ENCODE measurements at places on chromosomes 1 and 21.

DNA sequence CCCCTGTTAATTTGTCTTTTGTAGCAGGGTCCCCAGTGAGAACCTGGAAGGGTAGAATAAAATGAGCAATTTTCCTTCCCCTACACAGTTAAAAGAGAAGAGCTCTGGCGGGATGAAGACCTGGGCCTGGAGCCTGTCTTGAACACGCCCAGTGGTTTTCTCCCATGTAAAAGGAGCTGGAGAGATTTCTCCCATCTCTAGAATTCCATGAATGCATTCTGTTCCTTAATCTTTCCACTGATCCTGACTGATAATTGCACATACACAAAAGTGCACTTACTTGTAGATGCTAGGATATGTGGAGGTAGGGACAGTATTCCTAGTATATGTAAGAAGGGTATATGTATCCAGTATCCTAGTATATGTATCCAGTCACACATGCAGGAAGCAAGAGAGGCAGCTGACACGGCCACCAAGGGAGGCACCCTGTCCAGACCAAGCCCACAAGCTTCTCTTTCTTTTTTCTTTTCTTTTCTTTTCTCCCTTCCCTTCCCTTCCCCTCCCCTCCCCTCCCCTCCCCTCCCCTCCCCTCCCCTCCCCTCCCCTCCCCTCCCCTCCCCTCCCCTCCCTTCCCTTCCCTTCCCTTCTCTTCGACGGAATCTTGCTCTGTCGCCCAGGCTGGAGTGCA lies 11.9 kb upstream of the PKNOX1 start:
- no peak for DNase-seq

DNA sequence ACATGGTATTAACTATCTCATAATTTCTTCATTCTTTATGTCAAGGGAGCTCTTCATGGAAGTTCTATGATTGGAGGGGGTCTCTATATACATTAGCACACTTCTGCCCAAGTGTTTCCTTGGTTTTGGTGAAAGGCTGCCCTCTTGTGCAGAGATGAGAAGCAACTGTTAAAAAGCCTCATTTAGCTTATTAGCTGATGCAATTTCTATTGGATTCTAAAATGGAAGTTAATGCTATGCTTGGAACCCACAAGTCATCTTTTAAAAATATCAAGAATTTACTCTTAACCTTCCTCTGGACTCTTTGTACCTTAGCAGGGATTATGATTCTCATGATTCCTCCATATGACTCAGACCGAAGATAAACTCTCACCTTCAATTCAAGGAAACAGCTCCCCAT lies 328.9 kb downstream of the PTBP2 start:
- no peak for DNase-seq

- DNase-seq, result no peak
These were observed 1.4 kb upstream of the VANGL1 start for GRCh38 chr1:115640384-115640783.

DNA sequence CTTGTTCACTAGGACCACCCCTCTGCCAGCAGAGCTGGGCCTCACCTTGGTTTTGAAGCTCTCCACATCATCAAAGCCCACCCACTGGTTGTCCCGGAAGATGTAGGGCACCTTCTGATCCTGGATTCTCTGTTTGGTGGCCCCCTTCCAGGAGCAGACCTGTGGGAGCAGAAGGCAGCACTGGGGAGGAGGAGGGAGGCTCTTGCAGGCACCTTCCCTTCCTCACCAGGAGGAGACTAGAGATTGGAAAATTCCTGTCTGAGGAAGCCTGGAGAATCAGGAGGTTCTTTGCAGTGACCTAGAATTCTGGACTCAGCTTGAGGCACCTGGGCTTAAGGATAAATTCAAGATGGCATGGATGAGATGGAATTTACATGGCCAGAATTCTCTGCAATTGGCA lies 10.3 kb downstream of the CHIT1 start:
- no peak for DNase-seq

DNA sequence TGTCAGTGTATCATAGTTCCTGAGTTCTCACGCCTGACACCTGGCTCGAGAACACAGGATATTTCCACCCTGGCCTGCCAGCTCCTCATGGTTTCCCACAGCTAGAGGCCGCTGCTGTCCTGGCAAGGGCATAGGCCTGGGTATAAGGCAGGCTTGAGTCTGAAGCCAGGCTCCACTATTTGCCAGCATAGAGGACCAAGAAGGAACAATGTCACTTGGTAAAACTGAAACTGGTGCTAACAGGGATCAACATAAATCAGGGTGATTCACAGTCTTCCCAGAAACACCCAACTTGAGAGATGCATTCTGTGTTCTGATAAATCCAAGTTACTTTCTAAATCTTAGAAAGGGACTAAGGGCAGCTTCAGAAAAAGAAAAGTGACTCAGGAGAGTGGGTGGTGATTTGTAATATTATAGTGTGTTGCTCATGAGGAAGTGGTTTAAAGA lies 6.9 kb upstream of the S100A2 start:
- peak; percentile 85 for DNase-seq

GRCh38 chr1:26999440-26999987 lies 6.0 kb downstream of the TRNP1 start:
- DNase-seq, result peak; percentile 50

GRCh38 chr1:150508982-150509381 lies 1.1 kb downstream of the ECM1 start:
- DNase-seq, result no peak

DNA sequence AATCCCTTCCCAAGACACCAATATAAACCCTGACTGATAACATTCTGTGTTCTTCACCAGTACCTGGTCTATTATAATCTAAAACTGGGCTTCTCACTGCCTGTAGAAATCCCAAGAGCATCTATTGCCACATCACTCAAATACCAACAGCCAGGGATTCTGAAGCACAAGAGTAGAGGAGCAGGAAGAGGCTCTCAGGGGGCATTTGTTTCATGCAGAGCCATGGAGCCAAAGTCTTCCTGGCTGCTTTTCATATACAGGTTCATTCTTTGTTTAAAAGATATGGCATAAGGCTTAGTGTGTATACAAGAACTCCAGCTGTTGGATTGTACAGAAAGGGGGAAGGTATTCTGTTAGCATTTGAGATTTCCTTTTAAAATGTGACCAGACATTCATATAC lies 38.2 kb upstream of the USH2A start:
- DNase-seq, result no peak

GRCh38 chr1:183222909-183223308 lies 36.8 kb downstream of the LAMC2 start:
- no peak for DNase-seq

GRCh38 chr1:226945858-226946245 lies 5.8 kb downstream of the COQ8A start:
- no peak for DNase-seq

- DNase-seq, result no peak
These were observed 4.8 kb upstream of the KCNJ6 start for GRCh38 chr21:37921091-37921490.

DNA sequence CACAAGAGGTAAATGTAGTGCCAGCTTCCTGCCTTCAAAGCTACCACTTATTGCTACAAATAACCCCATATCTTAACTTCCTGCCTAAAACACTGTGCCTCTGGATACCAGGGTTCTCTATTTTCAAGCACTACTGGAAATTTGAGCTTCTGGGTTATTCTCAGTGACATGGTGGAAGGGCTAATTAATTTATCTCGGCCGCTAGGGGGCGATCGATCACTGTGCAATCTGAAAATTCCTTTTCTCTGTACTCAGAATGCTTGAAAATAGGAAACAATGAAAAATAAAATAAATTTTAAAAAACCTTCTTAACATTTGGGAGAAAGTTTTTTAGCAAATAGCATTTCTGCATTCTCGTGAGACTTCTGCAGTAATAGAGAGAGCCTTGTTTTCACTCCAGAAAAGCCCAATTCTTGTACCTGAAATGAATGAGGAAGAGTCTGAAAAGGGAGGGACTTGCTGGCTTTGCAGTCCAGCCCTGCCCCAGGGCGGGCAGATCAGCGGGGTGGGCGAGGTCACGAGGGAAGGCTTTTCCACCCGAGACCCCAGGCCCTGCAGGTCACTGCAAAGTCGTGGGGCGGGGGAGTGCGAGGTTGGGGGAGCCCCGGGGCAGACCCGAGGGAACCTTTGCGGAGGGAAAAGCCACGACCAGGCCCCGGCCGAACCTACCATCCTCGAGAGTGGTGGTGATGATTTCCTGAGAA lies 276.7 kb downstream of the PCP4 start:
- peak; percentile 69 for DNase-seq

GRCh38 chr1:76627901-76628300 lies 239.4 kb upstream of the ST6GALNAC5 start:
- DNase-seq, result no peak

- no peak for DNase-seq
These were observed 258 bp downstream of the CCT3 start for GRCh38 chr1:156337888-156338179.

DNA sequence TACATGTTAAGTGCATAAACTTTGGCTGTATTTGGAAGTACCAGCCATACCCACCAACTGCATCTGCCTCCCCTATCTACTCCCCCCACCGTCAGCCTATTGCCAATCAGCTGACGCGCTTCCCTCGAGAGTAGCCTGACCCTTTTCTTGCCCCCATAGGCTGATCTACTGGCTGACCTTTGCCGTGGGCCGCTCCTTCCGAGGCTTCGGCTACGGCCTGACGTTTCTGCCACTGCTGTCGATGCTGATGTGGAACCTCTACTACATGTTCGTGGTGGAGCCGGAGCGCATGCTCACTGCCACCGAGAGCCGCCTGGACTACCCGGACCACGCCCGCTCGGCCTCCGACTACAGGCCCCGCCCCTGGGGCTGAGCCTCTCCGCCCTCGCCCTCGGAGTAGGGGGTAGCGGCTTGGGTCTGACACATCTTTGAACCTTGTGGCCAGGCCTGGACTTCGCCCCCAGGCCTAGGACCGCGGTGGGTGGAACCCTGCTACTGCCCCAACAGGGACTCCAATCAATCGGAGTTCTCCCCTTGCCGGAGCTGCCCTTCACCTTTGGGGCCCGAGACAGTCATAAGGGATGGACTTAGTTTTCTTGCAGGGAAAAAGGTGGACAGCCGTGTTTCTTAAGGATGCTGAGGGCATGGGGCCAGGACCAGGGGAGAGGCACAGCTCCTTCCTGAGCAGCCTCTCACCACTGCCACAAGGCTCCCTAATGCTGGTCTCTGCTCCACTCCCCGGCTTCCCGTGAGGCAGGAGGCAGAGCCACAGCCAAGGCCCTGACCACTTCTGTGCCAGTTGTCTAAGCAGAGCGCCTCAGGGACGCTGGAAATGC lies 4.0 kb downstream of the GLMP start:
- peak; percentile 86 for DNase-seq

GRCh38 chr1:162956922-162957321 lies 95.9 kb upstream of the CCDC190 start:
- no peak for DNase-seq

DNA sequence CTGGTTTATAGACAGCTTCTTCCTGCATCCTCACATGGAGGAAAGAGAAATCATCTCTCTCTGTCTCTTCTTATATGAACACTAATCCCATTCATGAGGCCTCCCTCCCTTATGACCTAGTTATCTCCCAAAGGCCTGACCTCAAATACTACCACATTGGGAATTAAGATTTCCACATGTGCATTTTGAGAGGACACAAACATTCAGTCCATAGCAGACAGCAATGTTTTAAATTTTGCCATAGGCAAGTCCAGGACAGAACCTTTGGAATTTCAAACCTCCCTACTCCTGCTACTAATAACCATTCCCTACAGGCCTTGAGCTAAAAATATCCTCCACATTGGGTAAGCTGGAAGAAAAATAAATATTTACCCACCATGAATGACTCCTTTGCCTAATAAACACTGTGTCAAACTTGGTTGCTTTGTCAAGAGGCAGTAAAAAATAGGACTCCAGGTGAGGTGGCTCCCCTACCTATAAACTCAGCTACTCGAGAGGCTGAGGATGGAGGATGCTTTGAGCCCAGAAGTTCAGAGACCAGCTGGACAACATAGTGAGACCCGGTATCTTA lies 113.7 kb downstream of the ZNF281 start:
- no peak for DNase-seq

DNA sequence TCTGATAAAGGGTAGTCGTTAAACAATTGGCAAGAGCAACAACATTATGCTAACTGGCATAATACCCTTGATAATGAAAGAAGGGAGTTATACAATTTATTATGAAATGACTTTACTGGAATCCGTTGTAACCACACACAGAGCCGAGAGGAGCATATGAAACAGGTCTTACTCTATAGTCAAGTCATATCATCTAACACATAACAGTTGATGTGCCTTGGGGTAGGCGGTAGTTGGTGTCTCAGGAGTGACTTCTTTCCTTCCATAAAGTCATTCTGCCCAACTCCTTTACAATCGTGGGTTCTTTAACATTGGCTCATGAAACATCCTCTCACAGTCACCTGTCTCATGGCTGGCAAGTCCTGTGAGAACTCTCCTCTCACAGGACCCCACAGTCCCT lies 225.2 kb downstream of the LTN1 start:
- DNase-seq, result no peak

Data from tibial nerve (tissue), 4 donors.